ENCODE measurements at places on chromosomes 6 and 20.

DNA sequence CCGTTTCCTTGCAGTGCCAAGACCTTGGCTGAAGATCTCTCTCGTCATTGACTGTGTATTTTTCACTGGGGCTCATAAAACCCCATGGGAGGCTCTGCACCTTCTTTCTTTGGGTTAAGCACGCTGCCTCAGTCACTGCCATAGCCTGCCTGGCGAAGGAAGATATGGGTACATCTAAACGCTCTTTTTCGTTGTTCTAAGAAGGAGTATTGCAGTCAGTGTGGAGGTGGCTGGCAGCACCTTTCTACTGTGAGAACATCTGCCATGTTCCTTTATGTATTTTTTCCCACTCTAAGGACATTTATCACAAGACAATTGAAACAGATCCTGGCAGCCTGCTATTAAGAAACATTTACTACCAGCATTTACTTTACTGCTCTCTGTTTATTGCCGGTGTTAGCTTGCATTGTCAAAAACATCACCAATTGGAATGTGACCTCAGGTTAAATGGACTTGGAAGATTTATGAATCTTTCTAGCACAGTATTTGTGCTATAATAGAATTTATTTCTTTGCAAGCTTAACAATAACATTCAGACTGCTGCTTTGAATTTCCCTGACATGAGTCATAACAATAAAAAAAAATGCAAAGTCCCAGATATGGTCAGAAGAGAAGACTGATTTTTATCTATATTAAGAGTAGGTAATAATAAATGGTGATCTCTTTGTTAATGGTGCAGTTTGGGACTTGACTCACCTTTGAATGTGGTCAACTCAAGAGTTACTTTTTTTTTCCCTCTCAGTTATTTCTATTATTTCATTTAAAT lies 62.2 kb upstream of the CLDN20 start:
- DNase-seq: no peak

DNA sequence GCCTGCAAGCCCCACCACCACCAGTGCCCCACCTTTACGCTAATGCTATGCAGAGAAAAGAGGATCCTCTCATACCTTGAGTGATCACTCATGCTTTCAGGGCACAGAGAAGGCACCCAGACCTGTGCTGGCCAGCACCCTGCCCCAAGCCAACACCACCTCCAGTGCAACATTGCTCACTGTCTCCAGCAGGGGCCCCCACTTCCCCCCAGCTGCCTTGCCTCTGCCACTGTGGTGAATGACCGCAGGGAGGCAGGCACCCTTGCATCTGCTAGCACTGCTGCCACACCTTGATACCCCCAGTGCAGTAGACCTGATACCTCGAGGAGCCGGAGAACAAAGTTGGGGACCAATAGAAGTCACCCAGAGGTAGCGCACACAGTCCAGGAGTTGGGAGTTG lies 139.2 kb upstream of the PLN start:
- DNase-seq: no peak

GRCh38 chr6:111673937-111674336 lies 68.3 kb upstream of the TRAF3IP2 start:
- DNase-seq: no peak

- DNase-seq: no peak
Measured at GRCh38 chr6:2861822-2862164, 20.1 kb upstream of the SERPINB1 start.

DNA sequence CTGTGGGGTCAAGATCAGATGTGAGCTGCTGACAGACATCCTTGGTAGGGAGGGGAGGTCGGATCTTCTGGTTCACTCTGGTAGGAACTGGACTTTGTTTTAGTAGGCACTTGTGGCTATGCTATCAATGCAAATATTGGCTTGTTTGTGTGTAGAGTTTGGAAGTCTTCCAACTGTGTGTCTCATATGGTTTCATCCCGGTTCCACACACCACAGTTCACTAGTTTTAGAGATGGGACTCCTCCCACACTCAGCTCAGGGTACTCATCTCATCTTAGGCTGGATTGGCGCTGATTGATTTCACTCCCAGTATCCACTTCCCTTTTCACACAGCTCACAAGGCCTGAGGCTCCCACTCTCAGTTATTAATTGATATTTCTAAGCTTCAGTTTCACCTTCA lies 161.3 kb downstream of the THBS2 start:
- DNase-seq: no peak

- DNase-seq: no peak
Measured at GRCh38 chr6:102389994-102390393, 996.5 kb downstream of the GRIK2 start.

All from NCI-H1105 (cell line).